Astrocyte of the hippocampus (primary cell): ENCODE measurements at places on chromosomes 2 and 18.

DNA sequence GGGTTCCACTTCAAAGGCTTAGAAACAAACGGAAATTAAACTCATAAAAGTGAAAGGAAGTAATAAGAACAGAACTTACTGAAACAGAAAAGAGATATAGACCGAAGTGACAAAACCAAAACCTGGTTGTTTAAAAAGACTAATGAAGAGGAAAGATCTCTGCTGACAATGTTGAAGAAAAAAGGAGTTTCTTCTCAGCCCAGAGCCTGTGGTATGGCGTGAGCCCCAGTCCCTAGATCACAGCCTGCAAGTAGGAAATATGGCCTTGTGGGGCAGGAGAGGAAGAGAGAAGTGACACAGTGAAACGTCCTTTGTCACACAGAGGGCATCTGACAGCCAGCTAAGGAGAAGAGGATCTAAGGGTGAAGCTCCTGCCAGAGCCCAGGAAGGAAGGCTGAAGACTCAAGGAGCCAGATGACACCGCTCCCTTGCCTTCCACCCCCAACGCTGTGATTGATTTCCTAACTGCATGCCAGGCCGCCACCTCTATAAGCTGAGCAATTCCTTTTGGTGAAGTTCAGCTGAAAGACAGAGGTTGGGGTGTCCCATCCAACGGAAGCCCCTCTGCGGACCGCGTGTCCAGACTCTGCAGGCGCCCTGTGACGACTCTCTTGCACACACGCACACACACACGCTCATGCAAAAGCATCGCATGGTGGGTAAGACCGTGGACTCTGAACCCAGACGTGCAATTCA lies 141.1 kb downstream of the HDAC4 start:
- no peak for DNase-seq

DNA sequence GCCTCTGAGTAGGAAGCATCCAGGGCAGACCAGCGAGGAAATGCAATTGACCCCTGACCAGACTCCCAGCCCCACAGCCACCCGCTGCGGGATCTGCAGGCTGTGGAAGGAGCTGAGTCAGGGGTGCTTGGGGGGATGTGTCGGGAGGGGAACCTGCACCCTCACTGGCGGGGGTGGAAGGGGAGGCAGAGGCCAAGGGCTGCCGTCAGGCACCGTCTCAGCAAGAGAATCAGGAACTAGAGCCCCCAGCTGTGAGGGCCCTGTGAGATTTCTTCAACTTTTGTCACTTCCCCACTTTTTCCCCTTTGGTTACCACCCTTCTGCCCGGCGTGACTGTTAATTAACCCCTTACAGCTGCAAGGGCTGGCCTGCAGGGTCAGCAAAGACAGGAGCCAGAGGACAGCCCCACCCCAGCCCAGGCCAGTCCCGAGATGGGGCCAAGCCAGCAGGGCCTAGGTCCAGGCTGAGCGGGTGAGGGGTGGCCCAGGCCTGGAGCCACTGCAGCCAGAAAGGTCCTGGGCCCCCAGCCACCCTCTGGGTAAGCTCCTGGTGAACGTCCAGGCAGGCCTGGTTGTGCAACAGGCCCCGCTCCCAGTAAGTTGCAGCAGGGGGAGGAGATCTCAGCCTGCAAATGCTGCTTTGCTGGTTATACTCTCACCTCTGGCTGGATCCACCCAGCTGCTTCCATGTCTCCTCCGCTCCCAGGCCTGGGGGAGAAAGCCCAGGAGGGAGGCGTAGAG lies 147.0 kb upstream of the ID2 start:
- peak; percentile 33 for DNase-seq

GRCh38 chr2:60296219-60296955 lies 257.1 kb downstream of the BCL11A start:
- DNase-seq = no peak

DNA sequence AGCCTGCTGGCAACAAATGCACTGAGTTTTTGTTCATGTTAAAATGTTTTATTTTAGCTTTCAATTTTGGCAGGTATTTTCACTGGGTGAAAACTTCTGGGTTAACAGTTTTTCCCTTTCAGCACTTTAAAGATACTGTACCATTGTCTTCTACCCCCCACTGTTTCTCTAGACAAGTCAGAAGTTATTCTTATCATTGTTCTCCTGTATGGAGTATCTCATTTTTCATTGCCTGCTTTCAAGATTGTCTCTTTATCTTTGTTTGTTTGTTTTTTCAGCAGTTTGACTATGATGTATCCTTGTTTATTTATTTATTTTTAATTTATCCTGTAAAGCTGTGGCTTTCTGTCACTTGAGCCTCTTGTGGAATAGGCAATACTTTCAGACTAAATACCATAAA lies 277.0 kb downstream of the ICOS start:
- DNase-seq = no peak

- DNase-seq = no peak
Observed at GRCh38 chr2:47530105-47530760, 127.3 kb downstream of the MSH2 start.

GRCh38 chr2:144515696-144516410 lies 4.1 kb downstream of the ZEB2 start:
- peak; percentile 76 for DNase-seq

GRCh38 chr18:12515550-12515949 lies 107.8 kb downstream of the PRELID3A start:
- DNase-seq = no peak

DNA sequence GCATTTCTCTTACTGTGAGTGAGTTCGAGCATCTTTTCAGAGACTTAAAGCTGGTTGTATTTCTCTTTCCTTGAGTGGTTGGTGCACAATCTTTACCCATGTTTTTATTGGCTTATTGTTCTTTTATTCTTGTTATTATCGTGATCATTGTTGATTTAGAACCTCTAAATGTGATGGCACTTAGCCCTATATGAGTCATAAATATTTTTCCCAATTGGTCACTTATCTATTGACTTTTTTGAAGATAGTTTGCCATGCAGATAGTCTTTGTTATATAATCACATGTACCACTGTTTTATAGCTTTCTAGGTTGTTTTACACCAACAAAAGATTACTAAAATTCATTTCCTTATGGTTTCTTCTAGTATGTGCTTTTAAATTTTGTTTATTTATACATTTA lies 141.6 kb upstream of the MSH6 start:
- no peak for DNase-seq

DNA sequence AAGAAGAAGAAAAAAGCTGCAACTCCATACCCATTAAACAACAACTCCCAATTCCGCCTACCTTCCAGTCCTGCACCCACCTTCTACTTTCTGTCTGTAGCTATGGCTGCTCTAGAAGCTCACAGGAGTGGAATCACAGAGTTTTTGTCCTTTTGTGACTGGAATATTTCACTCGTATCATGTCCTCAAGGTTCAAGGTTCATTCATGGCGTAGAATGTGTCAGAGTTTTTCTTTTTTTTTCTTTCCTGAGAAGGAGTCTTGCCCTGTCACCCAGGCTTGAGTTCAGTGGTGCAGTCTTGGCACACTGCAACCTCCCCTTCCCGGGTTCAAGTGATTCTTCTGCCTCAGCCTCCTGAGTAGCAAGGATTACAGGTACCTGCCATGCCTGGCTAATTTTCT lies 97.4 kb upstream of the ODC1 start:
- no peak for DNase-seq

DNA sequence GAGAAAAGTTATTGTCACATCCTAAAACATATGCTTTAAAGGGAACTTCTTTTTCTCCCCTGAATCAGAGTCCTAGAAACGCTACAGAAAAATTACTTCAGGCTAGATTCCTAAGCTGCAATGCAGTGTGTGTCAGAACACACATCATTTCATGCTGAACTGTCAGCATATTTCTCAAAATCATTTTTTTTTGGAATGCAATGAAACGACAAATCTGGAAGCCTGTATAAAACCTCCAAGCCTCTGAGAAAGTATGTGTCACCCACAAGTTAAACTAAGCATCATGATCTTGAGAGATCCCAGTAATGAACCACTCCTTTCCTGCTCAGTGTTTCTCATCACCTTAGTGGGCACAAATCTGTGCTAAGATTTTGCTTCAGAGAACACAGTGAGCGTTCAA lies 276.2 kb downstream of the ZNF521 start:
- DNase-seq = no peak

DNA sequence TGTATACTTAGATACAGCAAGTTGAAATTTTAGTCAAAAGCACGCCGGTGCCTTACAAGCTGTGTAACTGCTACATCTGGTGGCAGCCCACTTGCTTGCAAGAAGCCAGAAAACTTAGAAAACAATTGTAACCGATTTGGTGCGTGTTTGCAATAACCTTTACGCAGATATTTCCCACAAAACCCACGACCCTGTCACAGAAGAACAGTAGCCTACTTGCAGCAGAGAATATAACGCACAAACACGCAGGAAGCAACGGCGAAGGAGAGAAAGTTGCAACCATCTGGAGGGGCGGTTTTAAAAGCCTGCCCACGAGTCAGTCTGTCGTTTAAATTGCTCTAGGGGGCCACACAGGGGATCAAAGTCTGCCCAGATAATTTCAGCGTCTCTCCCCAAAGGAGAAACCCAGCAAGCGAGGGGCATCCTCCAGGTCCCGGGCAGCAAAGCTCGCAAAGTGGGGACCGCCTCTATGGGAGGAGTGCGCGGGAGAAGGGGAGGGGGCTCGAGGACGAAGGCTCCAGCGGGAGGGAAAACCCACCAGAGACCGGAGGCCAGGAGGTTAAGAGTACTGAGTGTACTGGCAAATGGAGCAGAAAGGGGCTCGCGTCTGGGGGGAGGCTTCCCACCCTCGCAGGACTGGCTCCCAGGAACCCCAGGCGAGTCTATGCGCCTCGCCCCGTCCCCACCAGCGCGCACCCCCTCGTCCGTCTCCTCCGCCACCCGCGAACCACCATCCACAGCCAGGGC lies 1.1 kb downstream of the TLK1 start:
- DNase-seq = peak; percentile 77

GRCh38 chr18:33156906-33157470 lies 283.5 kb downstream of the CCDC178 start:
- no peak for DNase-seq

GRCh38 chr2:40430776-40431599 lies 20.9 kb downstream of the SLC8A1 start:
- peak; percentile 14 for DNase-seq

DNA sequence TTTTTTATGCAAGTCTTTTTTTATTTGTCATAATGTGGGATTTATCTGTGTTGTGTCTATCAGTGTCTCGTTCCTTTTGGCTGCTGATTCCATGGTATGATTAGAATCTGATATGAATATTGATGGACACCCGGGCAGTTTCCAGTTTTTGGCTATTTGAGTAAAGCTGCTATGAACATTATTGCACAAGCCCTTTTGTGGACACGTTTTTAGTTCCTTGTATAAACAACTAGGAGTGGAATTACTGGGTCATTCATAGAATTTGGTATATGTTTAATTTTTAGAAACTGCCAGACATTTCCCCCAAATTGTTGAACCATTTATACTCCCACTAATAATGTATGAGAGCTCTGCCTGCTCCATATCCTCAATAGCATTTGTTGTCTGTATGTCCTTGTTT lies 26.6 kb downstream of the HK2 start:
- no peak for DNase-seq

DNA sequence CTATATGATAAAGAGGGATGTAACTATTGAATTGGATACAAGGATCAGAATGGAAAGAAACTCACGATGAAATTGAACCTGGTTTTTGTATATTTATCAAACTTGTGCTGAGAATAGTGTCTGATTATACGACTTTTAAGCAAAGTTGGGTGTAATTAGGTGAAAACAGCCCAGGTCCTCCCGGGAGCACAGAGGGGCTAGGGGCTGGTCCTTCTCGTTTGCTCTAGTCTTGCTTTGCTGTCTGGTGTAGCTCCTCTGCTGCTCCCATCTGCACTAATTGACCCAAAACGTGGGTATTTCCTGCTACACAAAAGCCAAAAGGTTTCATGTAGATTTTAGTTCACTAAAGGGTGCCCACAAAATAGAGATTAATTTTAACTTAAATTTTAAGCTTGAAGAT lies 58.7 kb downstream of the HK2 start:
- DNase-seq = no peak

GRCh38 chr2:216366777-216367471 lies 5.4 kb downstream of the MARCHF4 start:
- DNase-seq = peak; percentile 32

- DNase-seq = no peak
Observed at GRCh38 chr18:73407506-73407905, 539.7 kb upstream of the NETO1 start.

- peak; percentile 48 for DNase-seq
Observed at GRCh38 chr2:54809819-54810218, 86.4 kb downstream of the EML6 start.

DNA sequence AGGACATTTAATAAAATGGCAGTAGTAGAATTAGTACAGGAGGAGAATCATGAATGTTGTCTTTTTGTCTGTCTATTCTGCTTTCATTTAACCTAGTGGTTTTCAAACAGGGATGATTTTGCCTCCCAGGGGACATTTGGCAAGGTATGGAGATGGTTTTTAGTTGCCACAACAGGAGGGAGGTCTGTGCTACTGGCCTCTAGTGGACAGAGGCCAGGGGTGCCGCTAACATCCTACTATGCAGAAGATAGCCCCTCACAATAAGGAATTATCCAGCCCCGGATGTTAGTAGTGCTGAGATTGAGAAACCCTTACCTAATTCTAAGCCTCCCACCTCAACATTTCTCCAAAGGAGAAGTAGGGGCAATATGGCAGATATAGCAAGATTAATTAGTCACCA lies 18.3 kb downstream of the FASTKD2 start:
- peak; percentile 31 for DNase-seq

DNA sequence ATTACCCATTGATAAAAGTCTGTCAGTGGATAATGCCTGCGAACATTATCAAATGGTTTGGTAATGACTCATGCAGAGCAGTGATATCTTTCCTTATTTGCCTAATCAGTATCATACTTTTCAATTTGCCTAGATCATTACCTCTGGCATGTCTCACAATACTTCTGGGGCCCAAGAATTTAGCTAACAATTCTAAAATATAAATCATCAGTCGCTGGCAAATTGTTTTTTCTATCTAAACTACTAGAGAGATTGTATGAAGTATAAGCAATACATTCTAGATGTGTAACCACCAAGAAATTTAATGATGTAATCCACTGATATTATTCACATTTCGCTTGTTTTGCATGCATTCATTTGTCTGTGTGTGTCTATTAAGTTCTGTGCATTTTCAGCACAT lies 191.2 kb upstream of the CDH19 start:
- peak; percentile 13 for DNase-seq

GRCh38 chr2:158043181-158043948 lies 58.3 kb upstream of the UPP2 start:
- DNase-seq = no peak

DNA sequence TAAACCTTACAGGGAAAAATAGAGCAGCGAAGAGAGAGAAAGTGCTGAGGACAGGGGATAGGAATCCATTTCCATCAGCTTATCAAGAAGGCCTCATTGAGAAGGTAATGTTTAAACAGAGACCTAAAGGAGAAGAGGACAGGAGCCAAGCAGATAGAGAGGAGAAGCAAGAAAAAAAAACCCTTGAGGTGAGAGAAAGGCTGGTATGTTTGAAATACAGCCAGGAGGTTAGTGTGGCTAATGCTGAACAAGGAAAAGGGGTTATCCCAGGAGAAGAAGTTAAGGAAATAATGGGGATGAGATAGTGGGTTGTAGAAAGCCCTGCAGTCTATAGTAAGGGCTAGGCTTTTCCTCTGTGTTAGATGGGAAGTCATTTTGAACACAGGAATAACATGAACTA lies 90.8 kb downstream of the GRB14 start:
- DNase-seq = no peak

- DNase-seq = peak; percentile 15
Observed at GRCh38 chr2:42360493-42360889, 526 bp downstream of the COX7A2L start.
